ENCODE measurements at places on chromosomes 13 and 19. TPM values are rescaled to one million over a fixed set of nuclear protein-coding genes. Genes with fewer than 3 reads are reported as not detected.
A peak's percentile ranks its signal among the peaks of the same experiment; 100 is the strongest.

DNA sequence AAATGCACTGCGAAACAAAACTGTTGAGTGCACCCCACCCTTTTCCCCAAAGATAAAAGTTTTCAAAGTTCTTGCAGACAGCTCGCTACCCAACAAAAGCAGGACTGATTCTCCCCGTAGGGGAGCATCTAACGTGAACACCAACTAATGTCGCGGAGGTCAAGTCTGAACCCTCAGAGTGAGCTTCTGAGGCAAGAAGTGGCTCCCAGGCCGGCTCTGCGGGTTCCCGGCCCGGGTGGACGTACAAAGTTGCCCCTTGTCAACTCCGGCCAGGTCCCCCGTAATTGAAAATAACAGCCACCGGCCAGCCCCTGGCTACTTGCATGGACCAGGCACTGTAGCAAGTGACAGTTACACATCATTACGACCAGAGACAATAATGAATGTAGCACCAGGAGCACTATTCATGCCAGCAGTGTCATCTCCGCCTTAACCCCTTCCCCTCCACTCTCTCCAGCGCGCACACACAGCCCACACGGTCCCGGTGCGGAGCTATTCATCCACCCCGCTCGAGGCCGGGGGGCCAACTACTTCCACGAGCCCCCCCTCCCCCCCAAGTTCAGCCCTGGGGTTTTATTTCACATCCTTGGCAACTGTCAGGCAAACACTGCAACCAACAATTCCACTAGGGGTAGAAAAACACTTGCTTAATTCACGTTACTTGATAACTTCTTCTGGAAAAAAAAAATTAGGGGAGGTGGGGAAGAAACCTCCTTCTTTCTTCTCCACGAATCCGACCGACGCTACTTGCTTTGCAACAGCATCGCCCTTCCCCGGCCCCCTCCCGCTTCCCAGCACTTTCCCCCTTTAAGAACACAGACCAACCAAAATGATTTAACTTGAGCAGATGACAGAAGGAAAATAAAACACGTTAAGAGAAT, 1.2 kb downstream of the KLF12 start:
- no peaks in the 10 kb centered on the region for H3K27me3 ChIP-seq
- peaks cover 7% of the 10 kb centered on the region for H3K36me3 ChIP-seq
- H3K4me3 ChIP-seq, result no peak overlapping the region
- no peaks in the 10 kb centered on the region for H3K4me1 ChIP-seq
- peak overlapping the region; percentile 39 for H3K27ac ChIP-seq
- no peak for DNase-seq

The ZSCAN5A gene
- total RNA-seq, result 13.5 TPM

- no peak overlapping the region for H3K4me3 ChIP-seq
- H3K36me3 ChIP-seq, result no peaks in the 10 kb centered on the region
- DNase-seq, result no peak
- no peaks in the 10 kb centered on the region for H3K27me3 ChIP-seq
Measured at GRCh38 chr19:49878744-49879070, 1.2 kb downstream of the TBC1D17 start.

DNA sequence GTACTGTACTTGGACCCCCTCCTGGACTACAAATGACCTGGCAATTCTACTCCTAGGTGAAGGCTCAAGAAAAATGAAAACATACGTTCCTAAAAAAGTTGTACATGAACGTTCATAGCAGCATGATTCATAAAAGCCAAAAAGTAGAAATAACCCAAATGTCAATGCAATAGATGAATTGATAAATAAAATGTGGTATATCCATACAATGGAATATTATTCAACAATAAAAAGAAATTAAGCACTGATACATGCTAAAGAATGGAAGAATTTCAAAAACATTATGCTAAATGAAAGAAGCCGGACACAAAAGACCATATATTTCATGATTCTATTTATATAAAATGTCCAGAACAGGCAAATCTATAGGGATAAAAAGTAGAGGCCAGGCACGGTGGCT, 9.5 kb downstream of the ZNF432 start:
- peaks cover 60% of the 10 kb centered on the region for H3K36me3 ChIP-seq
- no peaks in the 10 kb centered on the region for H3K4me1 ChIP-seq
- no peak overlapping the region for H3K4me3 ChIP-seq
- no peak overlapping the region for H3K27ac ChIP-seq
- H3K27me3 ChIP-seq, result no peaks in the 10 kb centered on the region

DNA sequence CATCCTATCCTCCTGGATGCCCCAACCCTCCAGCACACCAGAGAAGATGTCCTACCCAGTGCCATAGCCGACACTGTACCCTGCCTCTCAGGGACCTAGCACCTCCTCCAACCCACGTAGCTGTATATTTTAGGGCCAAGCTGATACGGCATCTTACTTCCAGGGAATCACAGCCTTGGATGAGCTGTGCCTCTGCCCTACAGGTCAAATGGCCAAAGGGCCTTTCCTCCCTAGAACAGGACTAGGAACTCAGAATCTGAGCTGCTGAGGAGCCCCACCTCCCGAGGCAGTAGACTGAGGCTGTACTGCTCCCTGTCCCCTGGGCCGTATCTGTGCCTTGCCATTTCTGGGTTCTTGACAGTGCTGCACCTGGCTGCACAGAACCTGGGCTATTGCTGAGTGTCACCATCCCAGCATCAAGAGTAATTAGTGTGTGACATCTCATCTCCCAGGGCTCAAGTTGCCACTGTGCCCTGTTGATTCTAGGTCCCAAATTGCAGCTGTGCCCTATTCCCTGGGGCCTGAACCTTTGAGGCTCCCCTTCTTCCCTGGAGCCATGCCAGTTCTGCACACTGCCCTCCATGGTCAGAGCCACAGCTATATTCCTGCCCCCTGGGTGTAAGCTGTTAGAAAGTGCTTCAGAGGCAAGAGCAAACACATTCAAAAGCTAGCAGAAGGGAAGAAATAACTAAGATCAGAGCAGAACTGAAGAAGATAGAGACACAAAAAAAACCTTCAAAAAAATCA, 41.0 kb downstream of the VWA8 start:
- H3K27me3 ChIP-seq, result no peaks in the 10 kb centered on the region
- H3K36me3 ChIP-seq, result no peaks in the 10 kb centered on the region
- H3K4me3 ChIP-seq, result no peak overlapping the region
